Hematopoietic multipotent progenitor cell treated with erythropoietin and hydrocortisone succinate and interleukin-3 and kit ligand, for 8 days (in vitro differentiated cells): ENCODE measurements at places on chromosomes 4 and X.

- DNase-seq: no peak
These were observed 124.3 kb downstream of the ADGRA3 start for GRCh38 chr4:22391551-22391950.

DNA sequence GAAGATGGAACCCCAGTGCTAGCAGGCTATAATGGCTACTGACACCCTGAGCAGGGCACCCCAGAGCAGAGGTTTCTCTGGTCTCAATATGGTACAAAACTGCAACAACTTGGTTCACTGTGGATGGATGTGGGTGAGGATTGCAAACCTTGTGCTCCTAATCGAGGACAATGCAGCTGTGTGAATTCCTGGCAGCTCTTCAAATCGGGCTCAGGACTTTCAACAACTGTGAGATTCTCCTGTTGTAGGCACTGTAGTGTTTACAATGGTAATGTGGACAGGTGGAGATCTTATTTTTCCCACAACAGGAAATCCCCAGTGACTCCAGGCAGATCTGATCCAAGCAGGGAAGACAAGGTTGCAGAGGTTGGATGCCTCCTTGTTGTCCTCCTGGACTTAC, 101.5 kb downstream of the RCHY1 start:
- no peak for DNase-seq

DNA sequence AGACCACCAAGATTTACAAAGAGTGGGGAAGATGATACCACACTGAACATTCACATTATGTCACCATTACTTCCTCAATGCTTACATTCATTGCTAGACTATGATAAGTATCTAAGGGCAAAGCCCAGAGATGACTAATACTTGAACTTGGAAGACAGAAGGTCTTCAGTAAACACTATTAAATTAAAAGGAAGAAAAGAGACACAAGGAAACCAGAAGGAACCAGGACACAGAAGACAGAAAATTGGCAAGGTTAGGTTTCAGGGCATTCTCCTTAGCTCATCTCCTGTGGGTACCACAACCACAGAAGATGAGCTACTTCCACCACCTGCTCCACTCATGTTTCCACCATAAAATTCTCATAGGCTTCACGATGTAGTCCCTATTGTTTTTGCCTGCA, 64.9 kb downstream of the NLGN4X start:
- no peak for DNase-seq

DNA sequence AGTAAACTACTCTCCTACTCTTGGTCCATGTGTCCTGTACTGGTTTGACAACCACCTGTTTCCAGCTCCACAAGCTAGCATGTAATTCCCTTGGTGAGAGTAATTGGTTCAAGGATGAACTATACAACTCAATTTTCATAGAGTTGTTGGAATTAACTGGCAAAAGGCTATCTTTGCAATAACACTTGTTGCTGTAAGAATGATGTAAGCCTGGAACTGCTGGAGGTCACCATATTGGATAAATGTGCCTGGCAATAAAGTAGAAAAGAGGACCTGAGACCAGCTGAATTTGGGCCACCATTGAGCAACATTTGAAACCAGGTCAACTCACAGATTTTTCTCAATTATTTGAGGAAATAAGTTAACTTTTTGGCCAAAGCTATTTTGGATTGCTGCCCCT, 175.5 kb downstream of the CAMK2D start:
- DNase-seq: no peak

DNA sequence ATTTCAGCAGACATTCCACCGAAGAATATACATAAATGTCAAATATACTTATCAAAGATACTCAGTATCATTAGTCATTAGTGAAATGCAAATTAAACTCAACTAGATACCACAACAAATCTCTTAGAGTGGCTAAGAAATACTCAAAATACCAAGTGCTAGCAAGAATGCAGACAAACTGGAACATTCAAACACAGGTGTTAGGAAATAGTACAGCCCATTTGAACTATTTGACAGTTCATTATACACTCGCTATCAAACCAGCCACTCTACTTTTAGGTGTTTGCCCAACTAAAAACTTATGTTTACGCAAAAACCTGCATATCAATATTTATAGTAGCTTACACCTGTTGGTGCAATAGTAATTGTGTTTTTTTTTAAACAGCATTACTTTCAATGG, 8.8 kb downstream of the ADAM29 start:
- DNase-seq: no peak

DNA sequence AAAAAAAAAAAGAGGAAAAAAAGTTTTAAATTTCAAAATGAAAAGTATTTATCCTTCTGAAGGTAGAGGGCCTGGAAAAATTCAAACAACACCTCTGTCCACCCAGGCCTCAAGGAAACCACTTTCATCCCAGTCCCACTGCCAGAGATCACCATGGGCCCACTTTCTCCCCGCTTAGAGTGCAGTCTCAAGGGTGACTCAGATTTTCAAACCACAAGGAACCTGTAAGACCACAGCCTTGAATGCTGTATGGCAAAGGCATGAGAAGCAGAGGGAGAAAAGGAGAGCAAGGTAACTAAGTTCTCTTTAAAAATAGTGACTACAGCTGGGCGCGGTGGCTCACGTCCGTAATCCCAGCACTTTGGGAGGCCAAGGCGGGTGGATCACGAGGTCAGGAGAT, 87.9 kb upstream of the PACRGL start:
- no peak for DNase-seq

DNA sequence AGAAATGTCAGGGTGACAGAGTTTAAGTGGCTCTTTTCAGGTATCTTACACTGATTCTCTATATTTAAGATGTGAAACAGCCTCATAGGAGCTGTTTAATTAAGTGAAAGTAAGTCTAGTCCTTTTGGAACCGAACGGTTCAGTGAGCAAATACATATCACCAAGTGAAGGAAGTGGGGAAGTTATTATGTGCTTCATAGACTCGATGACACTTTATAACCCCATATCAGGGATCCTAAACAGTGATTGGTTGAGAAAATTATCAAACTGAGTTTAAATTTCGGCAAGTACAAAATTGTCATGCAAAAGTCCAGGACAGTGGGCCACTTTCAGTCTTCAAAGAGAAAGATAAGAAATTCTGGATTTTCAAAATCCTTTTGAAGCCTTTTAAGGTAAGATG, at the start of gene DSPP:
DSPP (plus strand) TSS at position 301 of the 400 bp plus-strand sequence. CDS start 2,380 bp downstream, outside the sequence.
- DNase-seq: no peak
